ENCODE measurements at places on chromosomes 3 and 15.
A peak's percentile ranks its signal among the peaks of the same experiment; 100 is the strongest.

DNA sequence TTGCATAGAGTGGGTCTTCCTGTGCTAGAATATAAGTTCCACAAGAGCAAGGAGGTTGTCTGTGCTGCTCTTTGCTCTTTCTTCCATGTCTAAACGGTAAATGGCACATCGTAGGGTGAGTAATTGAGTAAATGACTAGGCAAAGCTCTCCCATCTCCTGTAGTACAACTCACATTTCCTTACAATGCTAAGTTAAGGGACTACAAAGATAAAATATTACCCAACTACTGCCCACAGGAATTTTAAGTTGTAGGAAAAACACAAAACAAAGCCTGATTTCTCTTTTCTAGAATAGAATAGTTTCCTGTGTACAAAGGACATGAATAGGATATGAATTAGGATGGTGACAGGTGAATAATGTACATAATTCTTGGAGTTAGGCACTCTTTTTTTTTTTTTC lies 19.9 kb upstream of the LRIG1 start:
- no peak for DNase-seq

GRCh38 chr3:172634948-172635347 lies 75.9 kb downstream of the NCEH1 start:
- no peak for DNase-seq

DNA sequence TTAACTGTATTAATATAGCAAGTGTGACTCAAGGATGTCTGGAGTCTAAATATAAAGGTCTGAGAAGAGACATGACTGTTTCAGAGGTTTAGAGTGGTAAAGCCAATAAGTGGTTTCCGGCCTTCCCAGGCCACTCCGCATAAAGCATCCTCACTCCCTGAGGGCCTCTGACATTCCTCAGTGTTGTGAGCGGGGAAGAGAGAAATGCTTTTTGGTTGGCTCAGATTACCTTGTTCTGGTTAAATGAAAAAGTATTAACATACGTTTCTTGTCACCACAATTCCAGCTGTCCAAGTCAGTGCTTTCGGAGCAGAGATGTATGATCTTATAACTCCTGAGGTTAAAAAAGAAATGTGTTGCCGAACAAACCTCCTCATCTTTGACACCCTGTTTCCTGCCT lies 103.8 kb downstream of the RBMS3 start:
- DNase-seq, result no peak

DNA sequence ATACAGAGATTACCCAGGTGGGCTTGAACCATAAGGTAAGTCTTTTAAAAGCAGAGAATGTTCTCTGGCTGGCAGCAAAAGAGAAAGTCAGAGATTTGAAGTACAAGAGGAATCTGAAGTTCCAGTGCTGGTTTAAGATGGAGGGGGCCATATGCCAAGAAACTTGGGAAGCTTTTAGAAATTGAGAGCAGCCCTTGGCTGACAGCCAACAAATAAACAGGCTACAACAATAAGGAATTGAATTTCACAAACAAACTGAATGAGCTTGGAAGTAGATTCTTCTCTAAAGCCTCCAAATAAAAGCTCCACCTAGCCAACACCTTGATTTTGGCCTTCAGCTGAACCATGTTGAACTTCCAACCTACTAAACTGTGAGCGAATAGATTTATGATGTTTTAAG lies 85.7 kb downstream of the TRIM42 start:
- DNase-seq, result no peak

DNA sequence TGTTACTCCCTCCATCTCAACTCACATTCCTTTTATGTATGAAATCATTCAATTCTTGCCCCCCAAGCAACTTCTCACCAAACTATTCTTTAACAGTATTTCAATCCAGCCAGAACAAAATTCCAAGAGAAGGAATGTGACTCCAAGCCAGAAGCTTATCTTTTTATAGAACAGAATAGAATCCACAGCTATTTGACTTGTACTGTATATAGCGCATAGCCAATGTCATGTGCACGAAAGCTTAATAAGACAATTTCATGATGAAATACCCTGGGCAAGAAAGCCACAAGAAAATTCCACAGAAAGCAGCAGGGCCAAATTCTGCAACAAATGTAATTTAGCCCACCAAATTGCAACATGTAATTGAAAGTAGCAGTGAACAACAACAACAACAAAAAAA lies 127.6 kb upstream of the UBE2E2 start:
- DNase-seq, result no peak

GRCh38 chr3:65762235-65762580 lies 276.5 kb downstream of the MAGI1 start:
- no peak for DNase-seq

DNA sequence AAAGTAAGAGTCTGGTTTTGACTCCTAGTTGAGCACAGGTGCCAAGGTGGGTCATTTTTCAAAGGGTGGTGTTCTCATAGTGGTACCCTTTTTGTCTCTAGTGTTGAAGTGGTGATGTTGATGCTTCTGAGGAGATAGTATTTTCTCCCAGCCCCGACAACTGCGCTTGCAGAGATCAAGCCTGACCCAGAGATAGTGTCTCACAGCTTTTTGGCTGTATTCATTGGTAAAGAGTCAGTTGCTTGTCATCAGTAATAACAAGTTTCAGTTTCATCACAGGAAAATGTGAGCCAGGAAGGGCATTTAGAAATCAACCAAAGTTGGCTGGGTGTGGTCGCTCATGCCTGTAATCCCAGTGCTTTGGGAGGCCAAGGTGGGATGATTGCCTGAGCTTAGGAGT lies 139.3 kb downstream of the NFKBIZ start:
- DNase-seq, result no peak

- DNase-seq, result no peak
Observed at GRCh38 chr3:64837126-64837738, 149.4 kb upstream of the ADAMTS9 start.

- peak; percentile 45 for DNase-seq
Observed at GRCh38 chr3:52053307-52054304, 2.8 kb downstream of the DUSP7 start.

- DNase-seq, result peak; percentile 2
Observed at GRCh38 chr3:192444096-192444790, 283.1 kb downstream of the FGF12 start.

DNA sequence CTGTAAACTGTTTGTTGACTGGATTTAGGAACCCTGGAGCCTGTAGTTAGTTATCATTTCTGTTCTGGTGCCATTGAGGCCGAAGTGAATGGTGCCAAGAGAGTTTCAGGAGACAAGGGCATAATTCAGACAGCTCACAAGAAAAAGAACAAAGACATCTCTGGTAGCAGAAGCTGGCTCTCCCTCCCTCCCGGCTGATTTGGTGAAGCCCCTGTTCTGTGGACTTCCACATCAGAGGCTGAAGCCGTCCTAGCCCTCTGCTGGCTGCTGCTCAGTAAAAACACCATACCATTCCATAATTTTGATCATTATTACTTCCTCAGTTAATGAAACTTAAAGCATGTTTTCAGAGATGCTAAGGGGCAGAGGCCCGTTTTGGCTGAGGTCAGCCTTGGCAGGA lies 381.2 kb upstream of the WNT5A start:
- DNase-seq, result no peak

DNA sequence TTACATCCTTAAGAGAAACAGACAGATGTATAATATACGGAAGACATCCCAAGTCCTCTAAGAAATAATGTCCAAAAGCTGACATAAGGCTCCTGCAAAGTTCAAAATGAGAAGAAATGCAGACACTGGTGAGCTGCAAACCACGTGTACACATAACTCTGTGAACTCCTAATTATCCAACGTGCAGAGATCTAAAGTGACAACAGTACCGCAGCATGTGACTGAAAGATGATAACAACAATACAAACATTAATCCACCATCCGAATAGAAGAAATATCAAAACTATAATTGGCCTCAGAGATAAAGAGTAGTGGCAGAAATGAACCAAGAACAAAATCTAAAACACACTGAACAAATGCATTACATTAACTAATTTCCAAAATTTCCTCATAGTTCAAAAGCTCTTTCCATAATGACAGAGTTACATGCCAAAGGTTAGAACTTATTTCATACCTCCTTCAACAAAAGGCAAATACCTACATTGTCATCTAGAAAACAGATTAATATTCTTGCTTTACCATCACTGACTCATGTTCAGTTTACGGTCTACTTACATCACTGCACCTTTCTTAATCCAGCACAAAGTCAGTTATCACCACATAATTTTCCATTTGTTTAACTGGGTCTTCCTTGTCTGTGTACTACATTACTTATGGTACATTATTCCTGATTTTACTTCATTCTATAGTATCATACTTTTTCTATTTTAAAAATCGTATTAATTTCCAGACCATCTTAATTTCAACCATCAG lies 2.2 kb downstream of the PDCD10 start:
- DNase-seq, result no peak

DNA sequence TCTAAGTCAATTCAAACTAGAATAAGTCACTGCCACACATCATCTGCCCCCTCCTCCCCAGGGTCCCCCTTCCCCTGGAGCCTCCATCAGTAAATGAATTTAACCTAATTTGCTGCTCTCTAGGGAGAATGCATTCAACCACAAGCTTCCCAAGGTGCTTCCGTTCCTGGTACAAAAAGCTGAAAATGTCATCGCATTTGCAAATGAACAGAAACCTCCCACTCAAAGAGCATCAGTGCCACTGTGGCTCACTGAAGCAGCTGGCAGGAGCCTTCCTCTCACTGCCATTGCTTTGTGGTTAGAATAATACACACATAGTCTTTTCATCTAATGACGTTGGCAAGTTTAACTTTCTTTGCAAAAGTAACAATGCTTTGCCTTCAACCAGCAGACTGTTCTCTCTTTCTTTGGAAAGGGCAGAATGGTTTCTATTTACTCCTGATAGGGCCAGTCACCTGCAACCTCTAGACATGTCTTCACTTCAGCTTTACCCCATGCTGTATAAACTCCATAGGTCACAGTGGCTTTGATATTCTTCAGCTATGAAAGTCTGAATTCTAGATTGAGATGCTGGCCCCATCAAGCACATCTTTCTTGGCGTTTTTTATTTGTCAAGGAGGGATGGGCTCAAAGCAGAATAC lies 238.1 kb downstream of the CPNE4 start:
- DNase-seq, result no peak

DNA sequence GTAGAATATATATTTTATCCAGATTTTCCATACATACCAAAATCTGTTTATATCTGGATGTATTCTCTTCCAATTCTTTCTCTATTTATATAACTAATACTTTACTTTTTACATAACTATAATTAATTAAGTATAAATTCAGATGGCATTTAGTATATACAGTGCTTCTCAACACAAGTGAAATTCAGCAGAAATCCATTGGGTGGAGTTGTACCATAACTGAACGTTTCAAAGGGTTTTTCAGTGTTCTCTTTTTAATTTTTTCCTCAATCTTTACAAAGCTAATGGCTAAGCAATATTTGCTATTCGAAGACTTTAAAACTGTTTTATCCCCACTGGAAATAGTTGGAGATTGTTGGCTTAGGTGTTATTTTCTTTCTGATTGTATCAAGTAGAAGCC lies 13.9 kb upstream of the ZBBX start:
- no peak for DNase-seq

- no peak for DNase-seq
Observed at GRCh38 chr3:43531835-43532234, 90.0 kb downstream of the ANO10 start.

GRCh38 chr3:123696808-123697207 lies 112.0 kb upstream of the HACD2 start:
- no peak for DNase-seq

GRCh38 chr15:55991802-55992768 lies 1.3 kb downstream of the NEDD4 start:
- no peak for DNase-seq

DNA sequence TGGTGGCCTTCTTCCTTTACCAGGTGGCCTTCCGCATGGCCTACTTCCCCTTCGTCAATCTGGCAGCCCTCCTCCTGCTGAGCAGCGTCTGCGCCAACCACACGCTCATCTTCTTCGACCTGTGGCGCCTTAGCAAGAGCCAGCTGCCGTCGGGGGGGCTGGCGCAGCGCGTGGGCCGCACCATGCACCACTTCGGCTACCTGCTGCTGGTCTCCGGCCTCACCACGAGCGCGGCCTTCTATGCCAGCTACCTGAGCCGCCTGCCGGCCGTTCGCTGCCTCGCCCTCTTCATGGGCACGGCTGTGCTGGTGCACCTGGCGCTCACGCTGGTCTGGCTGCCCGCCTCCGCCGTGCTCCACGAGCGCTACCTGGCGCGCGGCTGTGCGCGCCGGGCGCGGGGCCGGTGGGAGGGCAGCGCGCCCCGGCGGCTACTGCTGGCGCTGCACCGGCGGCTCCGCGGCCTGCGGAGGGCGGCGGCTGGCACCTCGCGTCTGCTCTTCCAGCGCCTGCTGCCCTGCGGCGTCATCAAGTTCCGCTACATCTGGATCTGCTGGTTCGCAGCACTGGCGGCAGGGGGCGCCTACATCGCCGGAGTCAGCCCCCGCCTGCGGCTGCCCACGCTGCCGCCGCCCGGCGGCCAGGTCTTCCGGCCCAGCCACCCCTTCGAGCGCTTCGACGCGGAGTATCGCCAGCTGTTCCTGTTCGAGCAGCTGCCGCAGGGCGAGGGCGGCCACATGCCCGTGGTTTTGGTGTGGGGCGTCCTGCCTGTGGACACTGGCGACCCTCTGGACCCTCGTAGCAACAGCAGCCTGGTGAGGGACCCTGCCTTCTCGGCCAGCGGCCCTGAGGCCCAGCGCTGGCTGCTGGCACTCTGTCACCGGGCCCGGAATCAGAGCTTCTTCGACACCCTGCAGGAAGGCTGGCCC lies 9.9 kb downstream of the DISP2 start:
- DNase-seq, result peak; percentile 74

DNA sequence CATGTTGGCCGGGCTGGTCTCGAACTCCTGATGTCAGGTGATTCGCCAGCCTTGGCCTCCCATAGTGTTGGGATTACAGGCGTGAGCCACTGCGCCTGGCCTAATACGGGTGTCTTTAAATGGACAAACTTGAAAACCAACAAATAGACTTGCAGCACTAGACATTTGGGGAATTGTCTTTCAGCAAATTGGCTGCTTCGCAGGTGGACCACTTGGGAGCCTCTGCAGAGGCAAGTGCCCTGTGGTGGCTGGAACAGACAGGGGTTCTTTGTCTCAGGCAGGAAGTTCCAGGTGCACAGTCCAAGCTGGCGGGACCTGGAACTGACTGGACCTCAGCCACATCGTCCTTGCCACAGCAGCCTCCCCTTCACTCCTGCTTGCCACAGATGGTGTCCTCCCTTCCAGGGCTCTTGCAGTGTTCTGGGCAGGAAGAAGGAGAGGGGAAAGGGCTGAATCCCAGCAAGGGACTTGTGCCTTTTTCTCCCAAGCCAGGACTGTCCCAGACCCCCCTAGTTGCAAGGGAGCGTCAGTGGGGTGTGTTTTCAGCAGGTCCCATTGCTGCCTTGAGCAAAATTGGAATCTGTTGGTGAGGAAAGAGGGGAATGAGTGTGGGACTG lies 94.3 kb downstream of the TBC1D2B start:
- no peak for DNase-seq

DNA sequence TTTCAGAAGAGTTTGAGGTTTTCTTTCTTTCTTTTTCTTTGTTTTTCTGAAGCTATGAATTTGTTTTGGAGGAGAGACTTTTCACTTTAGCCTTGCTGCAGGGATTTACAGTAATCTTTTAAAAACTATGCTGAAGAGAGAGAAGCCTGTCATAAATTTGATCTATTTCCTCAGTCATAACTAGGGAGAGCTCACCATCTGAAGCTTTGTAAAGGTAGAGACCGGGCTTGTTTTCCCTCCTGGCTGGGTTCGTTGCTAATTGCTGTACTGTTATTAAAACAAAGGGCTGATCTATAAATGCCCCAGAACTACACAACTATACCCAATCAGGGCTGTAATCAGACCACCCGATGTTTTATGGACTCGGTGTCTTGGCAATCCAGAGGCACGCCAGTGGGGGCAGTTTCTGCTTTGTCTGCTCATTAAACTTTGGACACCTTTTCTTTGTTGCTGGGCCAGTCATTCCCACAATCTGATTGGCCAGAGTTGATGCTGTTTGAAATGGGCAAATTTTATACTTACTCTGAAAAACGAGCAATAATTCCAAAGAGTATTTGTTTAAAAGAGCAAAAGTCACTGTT lies 164.3 kb downstream of the CACNA1D start:
- DNase-seq, result no peak
